Breast epithelium (tissue), 4 donors: ENCODE measurements at places on chromosomes 7 and 10. TPM values are rescaled to one million over a fixed set of nuclear protein-coding genes. Genes with fewer than 3 reads are reported as not detected.

Gene MYL10
- not detected for total RNA-seq

DNA sequence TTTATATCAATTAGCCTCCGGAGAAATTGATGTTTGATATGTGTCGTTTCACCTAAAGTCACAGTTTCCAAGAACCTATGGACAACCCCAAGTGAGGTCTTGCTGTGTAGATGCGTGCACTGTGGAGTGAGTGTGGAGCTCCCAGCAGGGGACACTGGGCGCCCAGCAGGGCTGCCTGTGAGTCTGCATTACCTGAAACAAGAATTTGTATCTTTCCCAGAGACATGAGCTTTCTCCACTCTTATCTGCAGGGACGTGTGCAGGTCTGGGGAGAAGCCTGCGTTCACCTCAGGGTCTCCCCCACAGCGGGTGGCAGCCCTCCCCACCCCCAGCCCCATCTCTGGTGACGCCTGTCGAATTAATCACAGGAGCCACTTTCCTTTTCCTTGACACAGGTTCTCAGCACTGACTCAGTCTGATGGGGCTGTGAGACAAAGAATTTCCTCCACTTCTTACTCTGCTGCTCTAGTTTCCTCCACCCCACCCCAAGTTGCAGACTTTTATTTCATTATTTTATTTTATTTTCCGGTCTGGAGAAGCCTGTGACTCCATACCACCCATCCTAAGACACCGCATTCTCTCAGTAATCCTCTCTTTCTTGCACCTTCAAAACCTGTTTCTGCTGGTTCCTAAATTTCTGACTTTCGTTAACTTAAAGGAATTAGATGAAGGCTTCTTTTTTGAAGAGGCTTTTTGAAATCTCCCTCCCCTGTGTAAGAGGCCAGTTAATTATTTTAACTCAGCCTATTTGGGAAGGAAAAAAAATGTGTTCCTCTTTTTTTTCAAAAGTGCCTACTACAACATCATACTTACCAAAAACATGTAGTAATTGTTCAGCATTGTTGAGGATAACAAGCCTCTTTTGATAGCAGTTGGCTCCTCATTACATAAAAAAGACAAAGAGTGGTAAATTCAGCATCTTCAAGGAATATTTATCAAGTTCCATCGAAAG lies 17.0 kb upstream of the INSIG1 start:
- peak; percentile 24 for DNase-seq
- no peaks in the 10 kb centered on the region for H3K27me3 ChIP-seq
- no peaks in the 10 kb centered on the region for H3K4me1 ChIP-seq
- H3K36me3 ChIP-seq: no peaks in the 10 kb centered on the region
- no peak overlapping the region for H3K4me3 ChIP-seq

Gene UNC5B
- 3.5 TPM for total RNA-seq

Gene HOXA7
- 8.8 TPM for total RNA-seq

GRCh38 chr10:58810751-58811150 lies 298.1 kb downstream of the BICC1 start:
- no peaks in the 10 kb centered on the region for H3K36me3 ChIP-seq
- H3K27ac ChIP-seq: peak overlapping the region; percentile 29
- H3K27me3 ChIP-seq: no peaks in the 10 kb centered on the region
- no peak for DNase-seq
- no peaks in the 10 kb centered on the region for H3K4me1 ChIP-seq
- no peak overlapping the region for H3K4me3 ChIP-seq

Gene MMP21
- total RNA-seq: 0.59 TPM

GRCh38 chr7:66454600-66455225 lies 174.0 kb upstream of the KCTD7 start:
- H3K27ac ChIP-seq: no peak overlapping the region
- H3K27me3 ChIP-seq: no peaks in the 10 kb centered on the region
- DNase-seq: no peak
- no peaks in the 10 kb centered on the region for H3K36me3 ChIP-seq

DNA sequence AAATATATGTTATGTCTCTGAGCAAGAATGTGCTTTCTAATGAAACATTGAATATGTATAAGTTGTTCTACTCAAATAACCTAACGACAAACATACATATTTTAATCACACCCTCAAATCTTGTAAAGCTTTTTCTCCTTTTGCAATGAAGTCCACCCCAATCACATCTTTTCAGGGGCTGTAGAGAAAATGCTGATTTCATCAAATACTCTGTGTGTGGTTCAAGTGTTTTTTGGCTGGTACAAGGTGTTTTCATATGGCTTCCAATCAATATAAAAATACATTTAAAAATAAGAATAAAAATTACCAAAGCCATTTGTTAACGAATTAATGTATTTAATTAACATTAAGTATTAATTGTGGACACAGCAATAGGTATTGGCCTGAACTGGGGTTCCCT lies 57.2 kb upstream of the TMEM196 start:
- H3K36me3 ChIP-seq: no peaks in the 10 kb centered on the region
- H3K27ac ChIP-seq: no peak overlapping the region
- no peaks in the 10 kb centered on the region for H3K4me1 ChIP-seq
- no peak for DNase-seq
- H3K27me3 ChIP-seq: no peaks in the 10 kb centered on the region

Gene ZNF425
- total RNA-seq: 2.1 TPM

Gene OR2A42
- total RNA-seq: under 0.01 TPM

DNA sequence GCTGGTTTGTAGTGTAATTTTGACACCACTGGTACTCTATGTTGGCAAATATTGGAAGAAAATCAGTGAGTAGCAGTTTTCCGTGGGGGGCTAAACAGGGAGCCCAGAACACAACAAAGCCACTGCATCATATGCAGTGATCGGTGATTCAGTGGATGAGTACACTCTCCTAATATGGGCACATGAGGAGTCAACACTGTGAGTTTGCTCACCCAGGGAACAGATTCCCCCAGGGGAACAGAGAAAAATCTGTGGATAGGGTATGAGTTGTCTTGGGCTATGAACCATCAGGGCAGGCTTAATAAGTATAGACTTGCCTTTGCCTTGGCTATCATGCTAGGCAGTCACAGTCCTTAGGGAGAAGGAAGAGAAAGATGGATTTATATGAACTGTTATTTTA lies 227.7 kb upstream of the SEMA3E start:
- no peaks in the 10 kb centered on the region for H3K36me3 ChIP-seq
- H3K4me3 ChIP-seq: no peak overlapping the region
- no peaks in the 10 kb centered on the region for H3K4me1 ChIP-seq
- DNase-seq: no peak
- H3K27me3 ChIP-seq: no peaks in the 10 kb centered on the region
- H3K27ac ChIP-seq: no peak overlapping the region

GRCh38 chr10:71314028-71314693 lies 4.9 kb upstream of the SLC29A3 start:
- no peak overlapping the region for H3K4me3 ChIP-seq
- no peaks in the 10 kb centered on the region for H3K27me3 ChIP-seq
- no peak for DNase-seq
- H3K4me1 ChIP-seq: peaks cover 2% of the 10 kb centered on the region

GRCh38 chr7:57071-57470 lies 135.3 kb upstream of the FAM20C start:
- no peaks in the 10 kb centered on the region for H3K4me1 ChIP-seq
- peaks cover 5% of the 10 kb centered on the region for H3K27me3 ChIP-seq
- no peak for DNase-seq
- no peak overlapping the region for H3K27ac ChIP-seq

- no peaks in the 10 kb centered on the region for H3K4me1 ChIP-seq
- no peak overlapping the region for H3K27ac ChIP-seq
- H3K36me3 ChIP-seq: no peaks in the 10 kb centered on the region
- no peaks in the 10 kb centered on the region for H3K27me3 ChIP-seq
Measured at GRCh38 chr10:48536156-48536500, 68.7 kb downstream of the ARHGAP22 start.

DNA sequence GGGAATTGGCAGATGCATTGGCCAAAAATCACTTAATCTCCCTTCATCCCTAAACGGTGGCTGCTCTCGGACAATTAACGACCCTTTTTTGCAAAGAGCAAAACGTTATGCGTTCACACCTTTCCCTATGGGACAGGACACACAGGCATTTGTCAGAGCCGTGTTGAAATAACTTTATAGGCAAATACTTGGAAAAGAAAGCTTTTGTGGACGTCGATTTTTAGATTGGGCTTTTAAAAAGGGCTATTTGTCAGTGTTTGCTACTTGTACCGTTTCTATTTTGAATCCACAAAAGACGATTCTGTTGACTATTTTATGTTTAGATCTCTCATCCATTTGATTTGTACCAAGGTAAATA lies 245.6 kb downstream of the SLC25A13 start:
- H3K4me1 ChIP-seq: no peaks in the 10 kb centered on the region
- H3K4me3 ChIP-seq: peak overlapping the region; percentile 49
- H3K27ac ChIP-seq: no peak overlapping the region
- H3K27me3 ChIP-seq: no peaks in the 10 kb centered on the region

DNA sequence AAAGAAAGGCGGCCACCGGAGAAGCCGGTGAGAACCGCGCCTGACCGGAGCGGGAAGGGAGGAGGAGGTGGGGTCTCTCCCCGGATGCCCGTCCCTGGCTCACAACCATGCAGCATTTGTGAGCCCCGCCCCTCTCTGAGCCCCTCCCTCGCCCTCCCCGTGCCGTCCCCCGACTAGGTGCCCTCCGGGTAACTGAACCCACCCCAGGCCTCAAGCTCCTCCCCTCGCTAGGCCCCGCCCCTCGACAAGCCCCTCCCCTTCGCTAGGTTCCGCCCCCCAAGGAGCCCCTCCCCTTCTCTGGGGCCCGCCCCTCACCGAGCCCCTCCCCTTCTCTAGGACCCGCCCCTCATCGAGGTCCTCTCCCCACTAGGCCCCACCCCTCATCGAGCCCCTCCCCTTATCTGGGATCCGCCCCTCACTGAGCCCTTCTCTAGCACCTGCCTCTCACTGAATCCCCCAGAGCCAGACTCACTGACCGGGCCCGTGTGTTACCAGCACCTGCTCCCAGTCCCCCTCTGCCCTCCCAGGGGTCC lies 42.2 kb upstream of the HSPB1 start:
- H3K27ac ChIP-seq: no peak overlapping the region
- peaks cover 28% of the 10 kb centered on the region for H3K27me3 ChIP-seq
- H3K4me3 ChIP-seq: peak overlapping the region; percentile 9
- H3K4me1 ChIP-seq: no peaks in the 10 kb centered on the region
- no peak for DNase-seq
- H3K36me3 ChIP-seq: no peaks in the 10 kb centered on the region

Gene CALHM3
- not detected for total RNA-seq

DNA sequence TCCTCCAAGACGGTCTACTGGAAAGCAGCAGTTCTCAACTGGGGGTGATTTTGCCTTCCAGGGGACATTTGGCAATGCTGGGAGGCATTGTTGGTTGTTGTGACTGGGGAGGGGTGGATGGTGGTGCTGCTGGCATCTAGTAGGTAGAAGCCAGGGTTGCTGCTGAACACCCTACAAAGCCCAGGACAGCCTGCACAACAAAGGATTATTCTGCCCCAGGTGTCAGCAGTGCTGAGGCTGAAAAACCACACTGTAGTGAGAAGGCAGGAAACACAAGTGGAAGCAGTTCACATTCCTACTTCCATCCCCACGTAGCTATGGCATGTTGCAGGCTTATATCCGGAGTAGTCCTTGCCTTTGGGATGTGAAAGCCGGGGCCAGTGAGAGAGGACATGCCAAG lies 86.9 kb downstream of the AOAH start:
- H3K27ac ChIP-seq: no peak overlapping the region
- H3K4me1 ChIP-seq: no peaks in the 10 kb centered on the region
- H3K4me3 ChIP-seq: no peak overlapping the region
- H3K36me3 ChIP-seq: no peaks in the 10 kb centered on the region

DNA sequence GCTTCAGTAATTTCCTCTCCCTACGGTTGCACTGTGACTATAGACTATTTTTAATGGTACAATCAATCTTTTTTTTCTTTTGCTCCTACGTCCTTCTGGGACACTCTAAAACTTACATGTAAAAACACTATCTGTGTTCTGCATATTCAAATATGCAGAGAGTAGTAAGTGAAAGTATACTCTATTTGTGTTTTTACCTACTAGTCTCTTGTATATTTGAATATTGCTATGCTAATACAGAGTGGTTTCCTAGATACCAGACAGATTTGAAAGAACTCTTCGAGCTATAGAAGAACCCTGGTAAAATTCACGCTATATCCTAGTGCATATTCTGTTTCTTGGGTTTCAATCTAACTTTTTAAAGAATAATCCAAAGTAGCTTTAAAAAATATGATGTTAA lies 200.8 kb upstream of the LRRN3 start:
- DNase-seq: no peak
- no peak overlapping the region for H3K4me3 ChIP-seq
- H3K36me3 ChIP-seq: no peaks in the 10 kb centered on the region
- H3K27me3 ChIP-seq: no peaks in the 10 kb centered on the region
- no peaks in the 10 kb centered on the region for H3K4me1 ChIP-seq

DNA sequence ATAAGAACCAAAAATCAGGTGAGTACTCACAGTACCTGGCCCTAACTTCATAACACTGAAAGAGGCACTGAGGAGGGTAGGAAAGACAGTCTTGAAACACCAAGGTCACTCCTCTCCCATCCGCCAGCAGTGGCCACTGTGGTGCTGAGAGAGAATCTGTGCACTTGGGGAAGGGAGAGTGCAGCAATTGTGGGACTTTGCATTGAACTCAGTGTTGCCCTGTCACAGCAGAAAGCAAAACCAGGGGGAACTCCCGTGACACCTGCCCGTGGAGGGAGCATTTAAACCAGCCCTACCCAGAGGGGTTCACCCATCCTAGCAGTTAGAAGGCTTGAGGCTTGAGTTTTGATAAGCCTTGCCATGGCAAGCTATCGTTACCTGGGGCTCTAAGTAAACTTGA lies 35.2 kb upstream of the MAP3K8 start:
- no peak overlapping the region for H3K4me3 ChIP-seq
- no peak overlapping the region for H3K27ac ChIP-seq
- H3K36me3 ChIP-seq: no peaks in the 10 kb centered on the region
- H3K4me1 ChIP-seq: no peaks in the 10 kb centered on the region

Gene SEMA3C
- 67.5 TPM for total RNA-seq
